CD8-positive, alpha-beta memory T cell (primary cell): ENCODE measurements at places on chromosomes 7 and 10.

DNA sequence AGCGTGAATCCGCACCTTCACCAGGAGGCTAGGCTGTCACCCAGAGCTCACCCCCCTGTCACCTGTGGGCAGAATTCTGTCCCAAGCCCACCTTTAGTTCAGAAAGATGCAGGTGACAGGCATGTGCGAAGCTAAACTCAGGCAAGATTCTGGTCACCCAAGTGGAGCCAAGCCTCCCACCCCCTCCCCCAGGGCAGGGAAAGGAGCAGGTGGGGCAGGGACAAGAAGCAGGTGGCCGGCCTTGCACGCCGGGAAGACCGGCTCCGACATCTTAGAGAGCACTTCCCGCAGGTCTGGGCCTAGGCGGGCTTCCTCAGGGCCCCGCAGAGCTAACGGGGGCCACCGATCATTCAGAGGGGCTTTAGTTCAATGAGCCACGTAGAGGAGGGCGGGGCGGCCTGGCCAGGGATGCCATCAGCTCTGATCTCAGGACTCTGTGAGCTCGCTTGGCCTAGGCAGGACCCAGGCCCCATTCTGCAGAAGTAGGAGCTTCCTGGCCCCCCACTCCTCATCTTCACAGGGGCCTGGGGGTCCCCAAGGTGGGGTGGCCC lies 19.9 kb downstream of the UNCX start:
- no peak overlapping the region for H3K4me3 ChIP-seq
- H3K4me1 ChIP-seq, result peaks cover 9% of the 10 kb centered on the region
- H3K36me3 ChIP-seq, result no peaks in the 10 kb centered on the region
- DNase-seq, result no peak
- no peak overlapping the region for H3K27ac ChIP-seq

GRCh38 chr10:61128196-61128595 lies 184.2 kb upstream of the RHOBTB1 start:
- DNase-seq, result no peak
- H3K4me1 ChIP-seq, result no peaks in the 10 kb centered on the region
- no peak overlapping the region for H3K4me3 ChIP-seq
- H3K36me3 ChIP-seq, result no peaks in the 10 kb centered on the region

- no peak for DNase-seq
- no peaks in the 10 kb centered on the region for H3K36me3 ChIP-seq
- H3K27me3 ChIP-seq, result no peaks in the 10 kb centered on the region
- H3K4me3 ChIP-seq, result no peak overlapping the region
Observed at GRCh38 chr7:116438267-116438666, 61.3 kb upstream of the CAV2 start.

- H3K36me3 ChIP-seq, result no peaks in the 10 kb centered on the region
- DNase-seq, result no peak
- H3K27ac ChIP-seq, result no peak overlapping the region
Observed at GRCh38 chr10:95287281-95287680, 3.5 kb downstream of the PDLIM1 start.

- H3K27me3 ChIP-seq, result no peaks in the 10 kb centered on the region
- peaks cover 16% of the 10 kb centered on the region for H3K4me1 ChIP-seq
- no peak overlapping the region for H3K27ac ChIP-seq
- H3K36me3 ChIP-seq, result peaks cover 14% of the 10 kb centered on the region
- no peak overlapping the region for H3K4me3 ChIP-seq
Observed at GRCh38 chr10:74977913-74978847, 133.3 kb upstream of the SAMD8 start.

GRCh38 chr10:32338262-32338661 lies 8.7 kb downstream of the EPC1 start:
- no peaks in the 10 kb centered on the region for H3K36me3 ChIP-seq
- no peak overlapping the region for H3K27ac ChIP-seq
- no peak overlapping the region for H3K4me3 ChIP-seq
- peaks cover 92% of the 10 kb centered on the region for H3K4me1 ChIP-seq

DNA sequence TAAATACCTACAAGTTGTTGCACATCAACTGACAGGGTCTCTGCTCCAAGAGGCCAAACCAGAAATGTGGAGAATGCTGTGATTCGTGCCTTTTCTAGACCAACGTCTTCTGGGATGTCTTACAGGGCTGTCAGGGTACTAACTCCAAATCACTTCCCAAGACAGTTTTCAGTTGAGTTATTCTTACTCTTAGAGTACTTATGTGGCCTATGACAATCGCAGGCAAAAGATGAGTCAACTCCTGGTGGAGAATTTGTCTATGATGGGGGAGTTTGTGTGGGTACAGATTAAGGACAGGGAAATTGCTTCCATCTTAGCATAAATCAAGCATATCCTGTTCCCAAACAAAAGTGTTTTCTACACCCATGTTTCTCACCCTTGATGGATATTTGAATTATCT lies 734.8 kb downstream of the TNS3 start:
- H3K36me3 ChIP-seq, result no peaks in the 10 kb centered on the region
- H3K27ac ChIP-seq, result no peak overlapping the region
- DNase-seq, result no peak
- H3K4me1 ChIP-seq, result no peaks in the 10 kb centered on the region
- H3K27me3 ChIP-seq, result no peaks in the 10 kb centered on the region
- no peak overlapping the region for H3K4me3 ChIP-seq

DNA sequence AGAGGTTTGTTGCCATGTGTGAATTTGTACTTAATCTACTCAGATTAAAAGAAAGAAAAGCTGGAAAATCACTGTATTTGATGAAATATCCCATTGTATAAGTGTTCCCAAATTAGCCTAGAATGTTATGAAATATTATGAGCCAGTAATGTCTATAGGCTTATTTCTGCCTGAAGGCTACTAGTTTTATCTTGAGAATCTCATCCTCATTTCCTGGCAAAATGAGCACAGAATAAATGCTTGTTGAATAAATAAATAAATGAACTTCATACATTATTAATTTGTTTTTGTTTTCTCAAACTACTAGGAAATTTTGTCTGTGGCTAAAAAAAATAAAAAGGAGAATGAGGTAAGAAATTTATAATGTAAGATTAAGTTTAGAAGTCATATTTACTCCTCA lies 25.5 kb downstream of the HELLS start:
- H3K27ac ChIP-seq, result no peak overlapping the region
- H3K4me1 ChIP-seq, result no peaks in the 10 kb centered on the region
- no peak for DNase-seq
- H3K4me3 ChIP-seq, result no peak overlapping the region
- H3K27me3 ChIP-seq, result no peaks in the 10 kb centered on the region

GRCh38 chr7:47342296-47343060 lies 239.4 kb downstream of the TNS3 start:
- no peak for DNase-seq
- H3K4me3 ChIP-seq, result no peak overlapping the region
- H3K4me1 ChIP-seq, result no peaks in the 10 kb centered on the region
- no peak overlapping the region for H3K27ac ChIP-seq
- H3K27me3 ChIP-seq, result no peaks in the 10 kb centered on the region
- no peaks in the 10 kb centered on the region for H3K36me3 ChIP-seq

GRCh38 chr7:159027056-159027788 lies 117.4 kb downstream of the VIPR2 start:
- no peak for DNase-seq
- no peak overlapping the region for H3K4me3 ChIP-seq
- no peak overlapping the region for H3K27ac ChIP-seq
- no peaks in the 10 kb centered on the region for H3K36me3 ChIP-seq

DNA sequence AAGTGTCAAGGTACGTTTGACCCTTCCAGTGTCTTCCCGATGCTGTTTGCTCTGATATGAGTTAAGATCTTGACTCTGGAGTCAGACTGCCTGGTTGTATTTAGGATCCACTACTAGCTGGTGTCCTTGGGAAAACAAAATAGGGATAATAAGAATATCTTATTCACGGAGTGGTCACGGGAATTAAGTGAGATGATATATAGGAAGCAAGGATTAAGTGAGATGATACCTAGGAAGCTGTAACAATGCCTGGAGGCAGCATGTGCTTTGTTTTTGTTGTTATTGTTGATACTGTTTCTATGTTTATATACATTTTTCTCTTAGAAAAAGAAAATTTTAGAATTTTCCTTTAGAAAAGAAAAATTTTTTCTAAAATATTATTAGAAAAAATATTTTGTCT lies 87.0 kb downstream of the LYZL1 start:
- no peaks in the 10 kb centered on the region for H3K27me3 ChIP-seq
- H3K27ac ChIP-seq, result no peak overlapping the region
- no peaks in the 10 kb centered on the region for H3K36me3 ChIP-seq
- no peak overlapping the region for H3K4me3 ChIP-seq

GRCh38 chr7:151704960-151705635 lies 171.8 kb downstream of the PRKAG2 start:
- H3K36me3 ChIP-seq, result no peaks in the 10 kb centered on the region
- no peak for DNase-seq
- no peaks in the 10 kb centered on the region for H3K4me1 ChIP-seq
- no peaks in the 10 kb centered on the region for H3K27me3 ChIP-seq

- H3K27me3 ChIP-seq, result no peaks in the 10 kb centered on the region
- DNase-seq, result no peak
- no peaks in the 10 kb centered on the region for H3K36me3 ChIP-seq
- H3K4me1 ChIP-seq, result no peaks in the 10 kb centered on the region
- H3K4me3 ChIP-seq, result no peak overlapping the region
Observed at GRCh38 chr10:48575901-48576300, 29.0 kb downstream of the ARHGAP22 start.

DNA sequence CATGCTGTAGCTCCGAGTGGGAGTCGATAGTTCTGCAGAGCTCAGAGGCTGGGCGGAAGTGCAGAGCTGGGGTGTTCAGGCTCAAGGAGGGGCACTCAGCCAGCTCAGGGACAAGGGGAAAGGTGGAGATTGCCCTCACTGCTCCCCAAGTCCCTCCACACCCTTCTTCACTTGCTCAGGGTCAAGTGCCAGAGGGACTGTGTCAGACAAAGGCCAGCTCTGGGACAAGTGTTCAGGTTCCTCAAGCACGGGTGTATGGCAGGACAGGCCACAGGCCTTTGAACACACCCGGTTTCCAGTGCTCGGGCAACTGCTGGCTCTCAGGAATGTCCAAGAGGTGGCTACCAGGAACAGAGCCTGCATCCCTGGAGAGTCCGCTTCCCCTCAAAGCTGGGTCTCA lies 293.0 kb upstream of the PODXL start:
- H3K4me1 ChIP-seq, result no peaks in the 10 kb centered on the region
- no peaks in the 10 kb centered on the region for H3K27me3 ChIP-seq
- DNase-seq, result no peak
- no peak overlapping the region for H3K27ac ChIP-seq

- no peaks in the 10 kb centered on the region for H3K27me3 ChIP-seq
- H3K4me3 ChIP-seq, result no peak overlapping the region
- H3K4me1 ChIP-seq, result no peaks in the 10 kb centered on the region
- DNase-seq, result no peak
- H3K36me3 ChIP-seq, result no peaks in the 10 kb centered on the region
Observed at GRCh38 chr7:33237036-33237435, 107.7 kb downstream of the BBS9 start.

GRCh38 chr10:63030536-63030935 lies 102.6 kb upstream of the NRBF2 start:
- H3K4me1 ChIP-seq, result no peaks in the 10 kb centered on the region
- peaks cover 2% of the 10 kb centered on the region for H3K27me3 ChIP-seq
- H3K36me3 ChIP-seq, result no peaks in the 10 kb centered on the region
- DNase-seq, result no peak

GRCh38 chr10:56596257-56596656 lies 235.2 kb upstream of the ZWINT start:
- H3K4me3 ChIP-seq, result no peak overlapping the region
- H3K36me3 ChIP-seq, result no peaks in the 10 kb centered on the region
- no peaks in the 10 kb centered on the region for H3K27me3 ChIP-seq

DNA sequence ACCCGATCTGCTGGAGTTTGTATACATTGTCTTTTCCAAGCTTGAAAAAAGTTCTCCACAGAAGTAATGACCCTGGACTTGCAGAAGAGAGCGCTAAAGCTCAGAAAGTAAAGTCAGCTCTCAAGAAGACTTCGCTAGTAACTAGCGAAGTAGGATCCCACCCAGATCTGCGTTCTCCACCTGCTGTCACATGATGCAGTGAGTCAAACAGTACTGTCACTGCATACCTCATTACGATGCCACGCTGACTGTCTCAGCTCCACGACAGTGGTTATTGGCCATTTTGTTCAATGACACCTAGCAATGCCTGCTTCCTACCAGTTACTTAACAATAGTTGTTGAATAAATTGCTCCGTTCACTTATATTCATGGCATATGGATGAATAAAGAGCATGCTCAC lies 29.7 kb upstream of the SEC61G start:
- H3K4me1 ChIP-seq, result no peaks in the 10 kb centered on the region
- DNase-seq, result no peak
- H3K27me3 ChIP-seq, result no peaks in the 10 kb centered on the region
- H3K36me3 ChIP-seq, result no peaks in the 10 kb centered on the region
- H3K4me3 ChIP-seq, result no peak overlapping the region
- no peak overlapping the region for H3K27ac ChIP-seq

DNA sequence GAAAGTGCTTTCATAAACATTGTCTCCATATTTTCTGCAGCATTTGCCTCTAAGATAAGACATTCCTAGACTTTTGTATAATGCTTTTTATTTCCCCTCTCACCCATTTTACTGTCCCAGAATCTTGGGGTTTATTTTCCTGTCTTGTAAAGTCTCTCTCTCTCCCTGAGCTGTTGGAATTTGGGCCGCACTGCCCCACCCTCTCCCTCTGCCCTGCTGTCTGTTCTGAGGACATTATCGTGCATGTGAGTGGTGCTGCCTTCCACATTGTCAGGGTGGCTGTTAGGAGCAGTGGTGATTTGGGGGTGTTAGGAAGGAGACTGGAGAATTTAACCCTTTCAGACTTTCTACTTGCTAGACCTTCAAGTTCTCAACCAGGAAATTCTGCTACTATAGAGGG lies 16.7 kb downstream of the LRMDA start:
- no peaks in the 10 kb centered on the region for H3K27me3 ChIP-seq
- no peak overlapping the region for H3K4me3 ChIP-seq
- H3K36me3 ChIP-seq, result no peaks in the 10 kb centered on the region
- no peak for DNase-seq

DNA sequence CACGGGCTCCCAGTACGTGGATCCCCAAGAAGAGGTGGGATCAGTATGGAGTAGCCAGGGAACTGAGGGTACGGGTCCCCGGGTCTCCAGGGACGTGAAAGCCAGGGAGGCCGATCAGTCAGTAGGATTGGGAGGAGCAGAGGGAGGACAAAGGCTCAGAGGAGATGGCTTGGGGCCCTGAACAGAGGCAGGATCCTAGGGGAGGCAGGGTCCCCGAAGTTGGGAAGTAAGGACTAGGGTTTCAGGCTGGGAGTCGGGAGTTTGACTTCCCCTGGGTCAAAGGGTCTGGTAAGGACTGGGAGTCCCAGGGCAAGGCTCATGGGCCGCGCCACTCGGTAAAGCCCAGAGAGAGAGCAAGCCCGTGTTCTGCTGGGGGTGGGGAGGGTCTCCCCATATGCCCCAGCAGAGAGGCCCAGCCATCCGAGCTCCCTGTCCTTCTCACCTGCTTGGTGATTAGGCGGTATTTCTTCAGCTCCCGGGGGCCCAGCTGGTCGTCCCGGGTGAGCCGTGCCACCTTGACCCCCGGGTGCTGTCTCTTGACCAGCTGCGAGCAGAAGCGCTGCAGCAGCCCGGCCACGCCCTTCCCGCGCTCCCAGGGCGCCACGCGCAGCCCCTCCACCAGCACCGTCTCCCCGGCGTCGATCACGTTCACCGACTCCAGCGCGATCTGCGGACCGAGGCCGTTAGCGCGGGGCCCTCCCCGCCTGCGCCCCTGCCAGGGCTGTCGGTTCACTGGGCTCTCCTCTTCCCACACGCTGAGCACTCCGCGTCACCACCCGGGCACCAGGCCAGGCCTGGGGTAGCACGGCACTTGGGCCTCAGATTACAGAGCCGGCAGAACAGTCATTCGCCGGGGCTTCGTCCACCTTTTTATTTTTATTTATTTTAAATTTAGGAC lies 7.0 kb downstream of the NAT16 start:
- peaks cover 57% of the 10 kb centered on the region for H3K4me1 ChIP-seq
- DNase-seq, result no peak
- peaks cover 97% of the 10 kb centered on the region for H3K27me3 ChIP-seq
- no peaks in the 10 kb centered on the region for H3K36me3 ChIP-seq
